ENCODE measurements at places on chromosomes 1 and 21.

GRCh38 chr1:184597650-184598357, 156.9 kb downstream of the EDEM3 start:
- no peak for DNase-seq

GRCh38 chr1:39158327-39159086, 46.0 kb upstream of the MACF1 start:
- no peak for DNase-seq

DNA sequence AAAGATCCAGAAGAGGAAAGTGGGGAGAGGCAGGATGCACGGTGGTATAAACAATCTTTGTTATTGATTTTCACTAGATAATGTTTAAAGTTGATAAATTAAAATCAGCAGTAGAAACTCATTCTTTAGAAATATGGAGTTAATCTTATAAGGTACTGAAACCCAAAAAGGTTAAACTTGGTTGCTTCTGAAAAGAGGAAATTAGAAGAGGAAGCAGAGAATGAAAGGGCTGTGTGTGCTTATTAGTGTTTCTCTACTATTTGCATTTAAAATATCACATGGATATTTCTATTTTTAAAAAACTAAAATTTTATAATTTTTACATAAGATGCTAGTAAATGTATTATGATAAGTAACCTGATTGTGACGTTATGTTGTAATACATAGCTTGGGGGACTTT, 24.4 kb downstream of the C1orf141 start:
- no peak for DNase-seq

DNA sequence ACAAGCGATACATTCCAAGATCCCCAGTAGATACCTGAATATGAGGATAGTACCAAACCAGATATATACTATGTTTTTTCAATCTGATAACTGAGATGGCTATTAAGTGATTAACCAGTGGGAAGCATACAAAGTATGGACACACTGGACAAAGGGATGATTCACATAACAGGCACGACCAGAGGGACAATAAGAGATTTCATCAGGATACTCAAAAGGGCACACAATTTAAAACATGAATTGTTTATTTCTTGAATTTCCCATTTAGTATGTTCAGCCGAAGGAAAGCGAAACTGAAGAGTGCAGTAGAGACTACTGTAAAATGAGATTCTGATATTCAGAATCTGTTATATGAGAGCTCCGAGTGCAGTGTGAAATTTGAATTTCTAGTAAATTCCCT, 10.6 kb downstream of the ZZZ3 start:
- DNase-seq, result no peak

GRCh38 chr1:25881266-25881665, 5.8 kb upstream of the PAQR7 start:
- no peak for DNase-seq

DNA sequence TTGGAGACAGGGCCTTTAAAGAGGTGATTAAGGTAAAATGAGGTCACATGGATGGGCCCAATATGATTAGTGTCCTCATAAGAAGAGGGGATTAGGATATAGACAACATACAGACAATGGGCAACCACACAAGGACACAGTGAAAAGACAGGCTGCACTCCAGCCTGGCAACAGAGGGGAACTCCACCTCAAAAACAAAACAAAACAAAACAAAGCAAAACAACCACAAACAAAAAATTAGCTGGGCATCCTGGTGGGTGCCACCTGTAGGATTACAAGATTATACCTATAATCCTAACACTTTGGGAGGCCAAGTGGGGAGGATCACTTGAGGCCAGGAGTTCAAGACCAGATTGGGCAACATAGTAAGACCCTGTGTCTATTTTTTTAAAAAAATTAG, 4.8 kb upstream of the MDM4 start:
- DNase-seq, result no peak

DNA sequence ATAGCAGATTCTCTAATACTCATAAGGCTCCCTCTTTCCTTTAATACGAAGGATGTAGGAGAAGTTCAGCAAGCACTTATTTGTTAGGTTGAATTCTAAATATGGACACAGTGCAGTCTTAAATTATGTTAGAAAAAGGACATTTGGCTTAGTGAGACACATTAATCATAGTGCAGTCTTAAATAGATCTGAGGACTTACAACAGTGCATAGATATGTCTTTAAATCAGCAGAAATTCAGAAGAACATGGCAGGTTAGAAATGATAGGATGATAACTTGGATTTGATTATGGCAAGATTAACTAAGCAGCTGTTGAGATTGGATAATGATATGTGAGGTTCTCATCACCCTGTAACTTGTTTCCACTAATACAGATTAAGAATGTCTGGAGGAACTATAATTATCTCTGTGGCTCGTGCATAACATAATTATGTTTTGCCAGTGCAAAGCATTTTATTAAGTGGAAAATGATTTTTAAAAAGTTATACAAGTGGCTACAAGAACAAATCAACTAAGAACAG, 485.9 kb downstream of the USP25 start:
- DNase-seq, result no peak

DNA sequence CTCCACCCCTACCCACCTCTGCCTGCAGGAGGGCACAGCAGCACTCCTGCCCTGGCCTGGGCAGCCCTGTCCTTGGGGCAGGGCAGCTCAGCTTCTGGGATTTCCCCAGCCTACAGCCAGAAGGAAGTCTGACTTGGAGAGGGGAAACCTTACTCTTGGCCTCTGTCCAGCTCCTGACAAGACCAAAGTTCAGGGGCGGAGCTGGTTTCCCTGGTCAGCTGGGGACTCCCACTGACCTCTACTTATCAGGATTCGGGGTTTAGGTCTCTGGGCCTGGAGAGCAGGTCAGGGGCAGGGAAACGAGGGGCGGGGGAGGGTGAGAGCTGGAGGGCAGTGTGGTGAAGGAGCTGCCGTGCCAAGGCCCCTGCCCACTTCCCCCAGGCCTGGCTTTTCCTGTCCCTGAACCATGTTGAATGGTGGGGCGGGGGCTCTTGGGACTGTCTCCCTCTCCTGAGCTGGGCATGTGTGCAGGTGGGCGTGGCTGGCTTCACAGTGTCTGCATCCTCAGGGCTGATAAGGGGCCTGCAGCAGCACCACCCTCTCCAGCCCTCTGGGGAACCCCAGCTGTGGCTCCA, 16.8 kb upstream of the ETV3 start:
- DNase-seq, result no peak

GRCh38 chr1:61606448-61607312, 118.3 kb downstream of the TM2D1 start:
- DNase-seq, result no peak

- no peak for DNase-seq
Observed at GRCh38 chr21:42265231-42265812, 46.4 kb downstream of the ABCG1 start.

- DNase-seq, result no peak
Observed at GRCh38 chr1:226695335-226695900, 43.7 kb downstream of the ITPKB start.

GRCh38 chr1:231121533-231121932, 40.3 kb upstream of the TRIM67 start:
- no peak for DNase-seq

DNA sequence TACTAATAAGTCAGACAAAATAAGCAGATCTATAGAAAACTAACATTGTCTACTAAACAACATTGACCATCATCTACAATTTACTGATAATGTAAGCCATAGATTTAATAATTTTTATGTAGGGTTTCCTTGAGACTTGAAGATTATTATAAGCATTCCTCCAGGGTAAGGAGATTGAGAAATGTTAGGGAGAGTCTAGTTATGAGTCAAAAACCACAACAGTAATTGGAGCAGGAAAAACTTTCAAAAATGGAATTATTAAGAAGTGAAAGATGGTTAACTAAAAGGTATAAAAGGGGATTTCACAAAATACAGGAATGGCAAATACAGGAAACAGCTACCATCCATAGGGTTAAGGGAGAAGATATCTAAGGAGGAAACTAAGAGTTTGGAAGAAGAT, 12.4 kb upstream of the UHMK1 start:
- no peak for DNase-seq

DNA sequence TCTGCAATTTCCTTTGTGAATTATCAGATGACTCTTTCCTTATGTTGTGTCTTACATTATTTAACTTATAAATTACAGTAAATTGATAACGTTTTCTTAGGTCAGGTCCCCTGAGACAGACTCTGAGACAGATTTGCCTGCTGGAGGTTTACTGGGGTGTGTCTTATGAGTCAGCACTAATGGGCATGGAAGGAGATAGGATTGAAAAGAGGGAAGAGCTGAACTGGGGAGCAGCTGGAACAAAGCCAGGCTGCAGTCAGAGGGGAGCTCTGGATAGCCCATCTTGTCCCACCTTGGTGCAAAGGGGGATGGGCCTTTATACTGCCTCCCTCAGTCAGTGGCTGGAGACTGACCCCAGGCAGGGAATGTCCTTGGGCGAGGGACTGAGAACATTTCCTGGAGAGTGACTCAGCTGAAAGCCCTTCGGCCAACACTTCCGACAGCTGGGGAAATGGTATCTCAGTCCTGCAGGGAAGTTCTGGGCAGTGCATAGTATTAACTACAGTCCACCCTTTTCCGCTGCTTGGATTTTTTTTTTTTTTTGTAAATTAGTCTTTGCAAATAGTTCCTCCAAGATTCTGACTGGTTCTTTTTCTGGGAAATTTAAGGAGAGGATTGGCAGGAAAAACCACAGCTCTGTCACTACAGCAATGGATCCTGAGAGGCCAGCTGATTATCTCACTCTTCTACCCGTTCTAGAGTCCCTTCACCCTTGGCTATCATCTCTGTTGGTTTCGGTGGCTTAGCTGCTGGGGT, 39.1 kb upstream of the CDC42BPA start:
- no peak for DNase-seq

All from NCI-H1436 treated with DMSO at 0.1 percent for 48 hours (cell line).